ENCODE measurements at places on chromosomes 6 and 20.

GRCh38 chr6:5366941-5367340, 105.6 kb downstream of the FARS2 start:
- DNase-seq, result no peak

DNA sequence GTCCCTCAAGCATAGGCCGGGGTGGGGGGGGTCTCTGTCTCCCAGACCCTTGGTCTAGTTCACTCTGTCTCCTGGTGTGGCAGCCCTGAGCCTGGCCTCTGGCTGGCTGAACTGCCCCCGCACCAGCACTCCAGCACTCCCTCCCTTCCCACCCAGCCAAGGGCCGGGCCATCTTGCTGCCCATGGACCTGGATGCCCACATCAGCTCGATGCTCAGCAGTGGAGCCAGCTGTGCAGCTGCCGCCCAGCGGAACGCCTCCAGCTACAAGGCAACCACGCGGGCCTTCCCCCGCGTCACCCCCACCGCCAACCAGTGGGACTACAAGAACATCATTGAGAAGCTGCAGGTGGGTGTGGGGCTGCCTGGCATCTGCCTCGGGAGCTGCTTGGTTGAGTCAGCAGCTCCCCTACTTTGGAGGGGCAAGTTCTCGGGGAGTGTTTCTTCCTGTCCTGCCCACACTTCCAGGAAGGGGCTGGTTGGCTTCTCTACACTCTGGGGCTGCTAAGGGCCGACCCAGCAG, 28.4 kb downstream of the UQCC2 start:
- peak; percentile 33 for DNase-seq

- no peak for DNase-seq
Observed at GRCh38 chr6:18601516-18602020, 214.4 kb downstream of the RNF144B start.

GRCh38 chr20:38202982-38203293, 37.9 kb upstream of the TGM2 start:
- DNase-seq, result no peak

- DNase-seq, result no peak
Observed at GRCh38 chr20:8983478-8984345, 85.2 kb upstream of the PLCB4 start.

- DNase-seq, result no peak
Observed at GRCh38 chr6:33705955-33706725, 5.4 kb downstream of the UQCC2 start.

DNA sequence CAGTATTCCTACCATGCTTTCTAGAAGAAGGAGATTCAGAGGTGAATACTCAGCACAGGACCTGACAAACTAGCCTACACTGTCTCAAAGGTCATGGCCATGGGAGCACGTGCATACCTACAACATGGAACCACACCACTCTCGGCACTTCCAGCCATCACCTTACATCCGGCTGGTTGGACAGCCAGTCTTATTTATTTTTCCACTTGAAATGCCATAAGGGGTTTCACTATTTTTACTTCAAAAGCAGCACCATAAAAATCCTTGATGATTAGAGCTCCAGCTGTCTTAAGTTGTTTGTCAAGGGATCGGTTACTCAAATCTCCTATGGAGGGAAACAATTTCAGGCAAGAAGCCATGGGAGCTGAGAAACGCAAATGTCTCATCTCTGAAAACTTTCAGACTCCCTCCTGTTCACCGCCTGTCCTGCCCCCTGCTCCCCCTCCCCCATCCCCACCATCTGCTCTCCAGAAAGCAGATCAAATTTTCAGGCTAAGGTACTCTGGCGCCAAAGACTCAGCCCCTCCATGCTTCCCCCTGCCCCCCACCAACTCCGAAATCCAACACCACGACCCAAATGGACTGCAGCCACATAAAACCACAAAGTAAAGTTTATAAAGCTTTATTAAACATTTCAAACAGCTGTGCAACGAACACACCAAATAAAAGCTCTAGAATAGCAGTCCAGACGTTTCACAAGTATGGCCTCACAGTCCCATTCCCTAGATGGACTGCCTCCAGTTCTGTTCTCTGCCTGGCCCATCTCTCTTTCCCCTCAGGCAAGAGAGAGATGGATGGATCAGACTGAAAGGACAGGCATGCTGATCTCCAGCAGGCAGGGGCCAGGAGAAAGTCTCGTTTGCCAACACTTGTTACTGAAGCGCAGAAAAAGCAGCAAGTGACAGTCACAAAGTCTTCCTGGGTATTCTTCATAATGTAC, 4.0 kb upstream of the NNAT start:
- no peak for DNase-seq

DNA sequence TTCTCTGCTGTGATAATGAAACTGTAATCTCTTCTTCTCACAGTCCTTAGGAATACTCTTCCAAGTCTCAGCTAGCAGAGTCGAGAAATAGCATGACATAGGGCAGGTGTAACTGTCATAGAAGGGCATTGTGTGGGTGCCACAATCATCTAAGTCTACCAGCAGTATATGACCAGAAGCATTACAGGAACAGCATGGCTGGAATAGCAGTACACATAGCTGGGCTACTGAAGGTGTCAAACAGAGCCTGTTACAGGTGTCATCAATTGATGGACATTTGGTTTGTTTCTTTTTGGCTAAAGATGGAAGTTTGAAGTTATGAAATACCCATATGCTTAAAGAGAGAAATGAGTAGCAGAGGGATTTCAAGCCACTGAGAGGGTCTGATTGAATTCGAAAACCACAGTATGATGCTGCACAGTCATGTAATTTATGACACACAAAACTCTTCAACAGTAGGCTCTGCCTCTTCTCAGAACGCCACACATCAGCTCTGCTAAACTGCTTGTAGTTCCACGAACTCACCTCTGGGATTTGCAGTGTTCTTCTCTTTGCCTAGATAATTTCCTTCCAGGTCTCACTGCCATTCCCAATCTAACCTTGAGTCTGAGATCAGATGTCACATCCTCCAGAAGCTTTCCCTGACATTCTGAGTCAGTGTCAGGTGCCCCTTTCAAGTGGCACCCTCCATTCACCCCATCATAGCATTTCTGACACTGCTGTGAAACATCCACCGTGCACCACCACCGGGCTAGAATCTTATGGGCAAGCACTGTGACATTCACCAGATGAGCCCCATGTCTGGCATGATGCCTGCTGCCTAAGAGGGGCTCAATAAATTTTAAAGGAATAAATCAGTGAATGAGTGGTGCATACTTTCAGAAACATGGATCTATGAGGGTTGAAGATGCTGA, 151.0 kb downstream of the ADAT2 start:
- no peak for DNase-seq

DNA sequence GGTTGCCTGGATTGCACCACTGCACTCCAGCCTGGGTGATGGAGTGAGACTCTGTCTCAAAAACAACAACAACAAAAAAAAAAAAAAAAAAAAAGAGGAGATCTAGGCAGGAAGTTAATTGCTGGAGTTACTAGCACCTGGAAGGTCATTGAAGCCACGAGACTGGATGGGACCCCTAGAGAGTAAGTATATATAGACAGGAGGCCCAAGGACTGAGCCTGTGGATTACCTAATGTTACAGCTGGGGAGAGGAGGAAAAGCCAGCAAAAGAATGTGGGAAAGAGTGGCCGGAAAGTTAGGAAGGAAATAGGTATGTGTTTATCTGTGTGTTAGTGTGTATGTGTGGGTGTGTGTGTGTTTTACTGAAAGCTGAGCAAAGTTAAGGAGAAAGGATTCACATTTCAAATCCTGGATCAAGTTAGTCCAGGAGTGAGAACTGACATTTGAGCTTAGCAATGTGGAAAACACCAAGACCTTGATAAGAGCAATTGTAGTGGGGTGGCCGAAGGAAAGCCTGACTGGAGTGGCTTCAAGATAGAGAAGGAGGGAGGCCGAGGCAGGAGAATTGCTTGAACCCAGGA, 38.4 kb downstream of the ANKRD6 start:
- no peak for DNase-seq

DNA sequence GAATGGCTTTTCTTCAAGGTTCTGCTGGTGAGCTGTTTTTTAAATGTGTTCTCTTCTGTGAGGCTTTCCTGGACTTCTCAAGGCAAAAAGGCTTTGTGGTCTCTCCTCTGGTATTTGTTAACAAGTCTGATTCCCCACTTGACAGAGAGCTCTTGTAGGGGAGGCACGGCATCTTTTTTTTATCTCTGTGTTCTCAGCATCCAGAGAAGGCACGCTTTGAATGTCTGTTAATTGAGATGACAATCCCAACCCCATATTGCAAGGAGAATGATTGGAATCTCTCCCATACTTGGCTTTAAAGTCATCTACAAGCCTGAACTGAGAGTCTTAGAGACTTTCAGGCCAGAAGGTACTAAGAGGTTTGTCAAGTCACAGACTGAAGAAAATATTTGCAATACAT, 22.6 kb downstream of the EDN1 start:
- DNase-seq, result no peak

DNA sequence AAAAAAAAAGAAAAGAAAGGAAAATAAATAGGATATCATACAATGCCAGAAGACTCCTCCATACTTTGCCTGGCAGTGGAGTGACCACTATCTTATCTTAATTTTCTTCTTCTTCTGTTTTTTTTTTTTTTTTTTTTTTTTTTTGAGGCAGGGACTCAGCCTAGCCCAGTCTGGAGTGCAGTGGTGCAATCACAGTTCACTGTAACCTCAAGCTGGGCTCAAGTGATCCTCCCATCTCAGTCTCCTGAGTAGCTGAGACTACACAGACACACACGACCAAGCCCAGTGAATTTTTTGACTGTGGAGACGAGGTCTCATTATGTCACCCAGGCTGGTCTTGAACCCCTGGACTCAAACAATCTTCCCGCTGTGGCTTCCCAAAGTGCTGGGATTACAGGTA, 17.1 kb upstream of the MMP9 start:
- no peak for DNase-seq

DNA sequence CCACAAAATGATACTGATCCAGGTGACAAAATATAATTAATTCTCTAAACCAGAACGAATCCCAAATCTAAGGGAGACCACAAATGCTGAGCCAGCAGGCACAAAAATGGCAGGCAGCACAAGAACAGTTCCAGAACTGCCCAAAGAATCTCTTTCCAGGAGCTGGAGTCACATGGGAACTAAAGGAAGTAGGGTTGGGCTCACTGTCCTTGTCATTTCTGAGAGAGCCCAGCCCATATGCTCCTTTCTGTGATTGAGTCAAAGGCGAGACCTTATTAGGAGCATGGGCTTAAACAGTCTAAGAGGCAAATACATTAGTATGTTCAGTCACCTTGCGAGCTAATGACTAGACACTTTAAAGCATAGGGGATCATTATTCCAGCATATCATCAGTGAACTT, 327.6 kb upstream of the ARID1B start:
- DNase-seq, result no peak

GRCh38 chr6:75748743-75749538, at the start of gene MYO6:
Gene MYO6 (plus strand): TSS chr6:75749239. CDS start chr6:75817548, 68,309 bp downstream.
- DNase-seq, result peak; percentile 14

- no peak for DNase-seq
Observed at GRCh38 chr20:14245368-14245970, 91.9 kb downstream of the FLRT3 start.

DNA sequence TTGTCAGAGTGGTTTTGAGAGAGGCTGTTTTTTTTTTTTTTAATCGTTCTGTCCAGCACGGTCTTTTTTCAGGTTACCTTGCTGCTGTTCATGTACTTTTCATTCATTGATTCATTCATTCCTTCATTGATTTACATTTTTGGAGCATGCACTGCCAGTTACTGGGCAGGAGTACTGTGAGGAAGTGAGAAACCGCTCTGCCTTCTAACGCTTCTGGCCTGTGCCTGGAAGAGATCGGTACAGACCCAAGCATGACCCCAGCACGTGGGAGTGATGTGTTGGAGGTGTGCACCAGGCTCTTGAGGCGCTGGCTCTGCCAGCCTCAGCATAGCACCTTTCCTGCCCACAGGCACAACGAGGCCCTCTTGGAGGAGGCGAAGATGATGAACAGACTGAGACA, 9.1 kb downstream of the RIPK1 start:
- DNase-seq, result no peak
